ENCODE measurements at places on chromosomes 4 and X. TPM values are rescaled to one million over a fixed set of nuclear protein-coding genes. Genes with fewer than 3 reads are reported as not detected.

ERCC6L gene
- not detected for polyA plus RNA-seq

FRG1 gene
- 39.7 TPM for polyA plus RNA-seq

POU3F4 gene
- polyA plus RNA-seq = not detected

IL1RAPL1 gene
- polyA plus RNA-seq = 0.48 TPM

VSIG4 gene
- polyA plus RNA-seq = 16.0 TPM

PPP2R2C gene
- polyA plus RNA-seq = 2.8 TPM
